Activated CD4-positive, alpha-beta T cell treated with anti-CD3 and anti-CD28 coated beads, Interleukin-2, amount 50 U/mL, for 4 hours (primary cell): ENCODE measurements at places on chromosomes 4 and X.

DNA sequence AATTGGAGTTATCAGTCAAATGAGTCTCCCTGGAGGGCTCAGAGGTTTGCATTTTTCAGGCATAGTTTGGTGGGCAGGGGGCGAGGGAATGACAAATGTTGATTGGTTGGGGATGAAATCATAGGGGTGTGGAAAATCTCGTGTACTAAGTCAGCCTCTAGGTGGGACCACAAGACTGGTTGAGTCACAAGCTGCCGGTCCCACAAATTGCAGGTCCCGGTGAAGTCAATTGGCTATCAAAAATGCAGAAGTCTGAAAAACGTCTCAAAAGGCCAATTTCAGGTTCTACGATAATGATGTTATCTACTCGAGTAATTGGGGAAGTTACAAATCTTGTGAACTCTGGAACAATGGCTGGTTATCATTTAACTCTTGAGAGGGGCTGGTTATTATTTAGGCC is 98.8 kb upstream of the DHX15 start:
- DNase-seq, result no peak

- DNase-seq, result no peak
These were observed 229.5 kb downstream of the GALNTL6 start for GRCh38 chr4:172042714-172043114.

DNA sequence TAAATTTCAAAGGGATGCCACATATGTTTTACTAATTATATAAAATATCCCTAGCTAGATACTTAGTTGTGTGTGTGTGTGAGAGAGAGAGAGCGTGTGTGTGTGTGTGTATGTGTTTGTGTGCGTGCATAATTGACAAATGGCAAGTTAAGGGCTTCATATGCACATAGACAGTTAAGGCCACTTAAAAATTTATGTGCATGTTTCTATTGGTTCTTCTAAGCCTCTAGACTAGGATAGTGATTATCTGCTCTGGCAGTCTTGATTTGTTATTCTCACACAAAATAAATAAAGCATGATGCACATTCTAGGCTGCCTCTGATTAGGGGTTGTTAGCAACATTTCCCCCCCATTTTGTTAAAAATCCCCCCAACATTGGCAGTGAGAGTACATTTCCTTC is 279.0 kb upstream of the TAPT1 start:
- DNase-seq, result no peak

GRCh38 chrX:10851809-10852208 is 231.4 kb upstream of the MID1 start:
- DNase-seq, result no peak

DNA sequence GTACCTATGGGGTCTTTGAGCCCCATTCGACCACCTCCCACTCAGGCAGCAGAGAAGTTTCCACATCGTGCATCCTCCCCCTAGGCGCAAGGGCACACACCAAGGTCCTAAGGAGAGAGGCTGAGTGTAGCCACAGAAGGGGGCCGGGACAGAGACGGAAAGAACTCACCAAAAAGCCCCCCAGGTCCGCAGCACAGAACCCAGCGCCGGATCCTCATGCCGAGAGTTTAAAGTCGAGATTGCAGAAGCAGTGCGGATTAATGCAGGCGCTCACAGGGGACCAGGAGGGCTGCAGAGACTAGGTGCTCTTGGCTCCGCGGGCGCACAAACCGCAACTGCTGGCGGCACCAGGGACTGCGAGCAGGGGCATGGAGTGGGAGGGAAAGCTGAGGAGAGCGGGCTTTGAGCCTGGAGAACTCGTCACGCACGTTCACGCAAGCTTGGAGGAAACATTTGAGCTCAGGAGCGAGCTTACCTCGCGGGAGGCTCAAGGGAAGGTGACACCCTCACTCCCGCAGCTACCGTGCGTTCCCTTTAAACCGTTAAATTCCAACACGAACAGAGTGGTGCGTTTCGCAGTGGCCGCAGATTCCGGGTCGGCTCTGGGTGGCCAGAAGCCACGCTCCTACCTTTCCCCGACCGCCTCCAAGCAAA is 8.5 kb downstream of the NKX3-2 start:
- no peak for DNase-seq

- peak; percentile 71 for DNase-seq
These were observed 58.6 kb upstream of the ZC4H2 start for GRCh38 chrX:65034668-65035445.

DNA sequence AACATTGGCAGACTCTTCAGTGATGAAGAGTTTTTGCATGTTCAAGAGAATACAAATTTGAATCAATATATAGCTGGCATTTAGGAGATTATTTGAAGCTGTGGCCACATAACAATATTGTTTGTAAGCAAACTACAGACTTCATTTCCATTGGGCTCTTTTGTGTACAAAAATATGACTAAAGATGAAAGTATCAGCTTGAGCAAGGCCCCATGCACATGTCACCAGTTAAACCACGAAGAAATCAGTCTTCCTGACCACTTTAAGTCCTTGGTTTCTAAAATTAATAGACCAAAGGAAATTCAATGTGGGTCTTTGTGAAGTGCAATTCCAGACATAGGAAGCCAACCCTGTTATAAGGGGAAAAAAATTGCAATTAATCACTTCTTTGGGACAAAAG is 1664.6 kb upstream of the ADGRL3 start:
- no peak for DNase-seq

GRCh38 chr4:114539985-114540384 is 58.6 kb upstream of the UGT8 start:
- no peak for DNase-seq

DNA sequence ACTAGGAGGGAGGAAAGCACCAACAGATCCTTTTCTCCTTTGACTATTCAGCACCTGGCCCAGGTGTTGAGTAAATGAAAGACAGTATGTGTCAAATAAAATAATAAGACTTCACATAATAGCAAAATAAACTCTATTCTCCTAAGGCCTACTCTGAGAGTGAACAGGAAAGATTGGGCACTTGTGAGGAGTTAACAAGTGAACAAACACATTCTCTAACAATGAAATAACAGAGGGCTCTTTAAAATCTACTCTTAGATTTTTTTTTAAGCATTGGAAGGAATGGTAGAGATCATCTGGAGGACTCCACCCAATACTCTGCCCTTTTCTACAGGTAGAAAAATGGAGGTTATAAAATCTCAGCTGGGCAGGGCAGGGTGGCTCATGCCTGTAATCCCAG is 39.1 kb upstream of the NOCT start:
- no peak for DNase-seq

- no peak for DNase-seq
These were observed 42.0 kb downstream of the MTM1 start for GRCh38 chrX:150610446-150610845.

GRCh38 chrX:104668550-104668949 is 102.6 kb downstream of the IL1RAPL2 start:
- DNase-seq, result no peak
